AG04449 (cell line): ENCODE measurements at places on chromosomes 3 and 15.
A peak's percentile ranks its signal among the peaks of the same experiment; 100 is the strongest.

DNA sequence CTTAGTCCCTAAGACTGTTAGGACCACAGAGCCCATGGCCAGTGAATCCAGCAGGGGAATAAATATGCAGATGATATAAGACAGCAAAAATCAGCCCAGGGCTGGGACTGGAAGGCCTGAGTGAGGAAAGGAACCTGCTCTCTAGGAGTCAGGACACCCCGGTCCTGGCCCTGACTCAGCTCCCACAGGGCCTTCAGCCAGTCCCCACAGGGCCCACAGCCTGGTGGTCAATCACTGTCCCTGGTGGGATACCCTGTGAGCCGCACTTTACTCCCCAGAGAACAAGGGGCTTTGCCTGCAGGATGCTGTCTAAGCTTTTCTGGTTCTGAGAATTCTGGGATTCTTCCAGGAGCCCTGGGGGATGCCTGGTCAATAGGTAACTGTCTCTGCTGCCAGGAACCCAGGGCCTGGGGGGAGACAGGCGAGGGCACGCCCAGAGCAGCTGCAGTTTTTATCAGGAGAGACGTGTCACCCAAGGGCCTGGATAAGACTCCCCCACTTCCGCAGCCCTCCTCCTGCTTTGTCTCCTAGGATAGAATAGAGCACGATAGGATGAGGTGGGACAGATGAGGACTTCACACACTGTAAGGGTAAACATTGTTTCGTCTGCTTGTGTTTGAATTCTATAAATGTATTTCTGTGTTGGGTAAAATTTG is 49.5 kb upstream of the MCF2L2 start:
- no peak for DNase-seq

DNA sequence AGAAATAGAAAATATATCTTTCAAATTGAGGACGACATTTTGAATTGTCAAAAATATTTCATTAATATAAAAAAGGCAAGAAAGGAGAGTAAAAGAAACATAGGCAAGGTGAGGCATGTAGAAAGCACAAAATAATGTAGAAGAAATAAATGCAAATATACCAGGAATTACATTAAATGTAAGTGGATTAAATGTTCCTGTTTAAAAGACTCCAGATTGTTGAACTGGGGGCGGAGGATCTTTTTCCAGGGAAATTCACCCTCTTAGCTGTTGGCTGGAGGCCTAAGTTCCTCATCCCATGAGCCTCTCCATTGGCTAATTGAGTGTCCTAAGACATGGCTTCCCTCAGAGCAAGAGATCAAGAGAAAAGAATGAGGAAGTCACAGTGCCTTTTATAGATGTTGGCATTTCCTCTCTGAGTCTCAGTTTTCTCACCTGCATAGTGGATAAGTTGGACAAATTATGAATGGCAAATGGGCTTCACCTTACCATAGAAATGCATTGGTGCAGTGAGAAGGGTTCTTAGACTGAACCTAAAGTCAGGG is 147.4 kb upstream of the SMAD3 start:
- DNase-seq, result no peak

- DNase-seq, result no peak
Measured at GRCh38 chr15:66945286-66945685, 120.1 kb upstream of the SMAD3 start.

GRCh38 chr3:32397941-32398340 is 6.3 kb downstream of the CMTM7 start:
- DNase-seq, result no peak

DNA sequence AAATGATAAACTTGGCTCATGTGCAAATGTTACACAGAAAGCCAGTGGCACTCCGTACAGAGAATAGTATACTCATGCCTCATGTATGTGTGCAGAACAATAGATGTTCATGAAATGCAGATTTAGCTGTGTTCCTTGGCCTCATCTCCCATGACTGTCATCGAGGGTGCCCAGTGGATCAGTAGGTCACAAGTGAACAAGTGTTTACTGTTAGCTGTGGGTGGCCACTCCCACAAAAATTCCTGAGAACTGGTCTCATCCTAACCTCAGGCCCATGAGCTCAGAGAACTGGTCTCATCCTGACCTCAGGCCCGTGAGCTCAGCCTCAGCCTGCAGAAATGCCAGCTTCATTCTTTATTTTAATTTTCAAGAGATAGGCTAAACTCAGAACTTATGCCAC is 124.1 kb downstream of the GADL1 start:
- DNase-seq, result no peak

DNA sequence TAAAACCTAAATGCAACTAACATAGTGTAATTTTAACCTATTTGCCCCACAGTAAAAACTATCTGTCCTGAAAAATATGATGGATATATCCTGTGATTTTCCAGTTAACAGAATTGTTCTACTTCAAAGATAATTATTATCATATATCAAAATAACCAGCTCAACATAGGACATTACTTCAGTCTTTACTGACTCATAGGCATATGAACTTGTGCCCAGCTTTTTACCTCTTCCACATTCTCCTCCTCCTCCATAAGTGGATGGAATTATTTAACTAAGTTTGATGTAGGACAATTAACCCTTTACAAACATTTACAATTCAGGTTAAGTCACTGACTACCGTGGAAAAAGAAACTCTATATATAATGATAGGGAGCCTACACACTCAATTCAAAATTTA is 22.9 kb upstream of the USF3 start:
- no peak for DNase-seq

GRCh38 chr3:156040041-156040440 is 80.3 kb upstream of the KCNAB1 start:
- no peak for DNase-seq

- DNase-seq, result no peak
Measured at GRCh38 chr15:46080016-46080415, 445.2 kb downstream of the SQOR start.

GRCh38 chr3:194976874-194977273 is 291.2 kb downstream of the FAM43A start:
- DNase-seq, result no peak

DNA sequence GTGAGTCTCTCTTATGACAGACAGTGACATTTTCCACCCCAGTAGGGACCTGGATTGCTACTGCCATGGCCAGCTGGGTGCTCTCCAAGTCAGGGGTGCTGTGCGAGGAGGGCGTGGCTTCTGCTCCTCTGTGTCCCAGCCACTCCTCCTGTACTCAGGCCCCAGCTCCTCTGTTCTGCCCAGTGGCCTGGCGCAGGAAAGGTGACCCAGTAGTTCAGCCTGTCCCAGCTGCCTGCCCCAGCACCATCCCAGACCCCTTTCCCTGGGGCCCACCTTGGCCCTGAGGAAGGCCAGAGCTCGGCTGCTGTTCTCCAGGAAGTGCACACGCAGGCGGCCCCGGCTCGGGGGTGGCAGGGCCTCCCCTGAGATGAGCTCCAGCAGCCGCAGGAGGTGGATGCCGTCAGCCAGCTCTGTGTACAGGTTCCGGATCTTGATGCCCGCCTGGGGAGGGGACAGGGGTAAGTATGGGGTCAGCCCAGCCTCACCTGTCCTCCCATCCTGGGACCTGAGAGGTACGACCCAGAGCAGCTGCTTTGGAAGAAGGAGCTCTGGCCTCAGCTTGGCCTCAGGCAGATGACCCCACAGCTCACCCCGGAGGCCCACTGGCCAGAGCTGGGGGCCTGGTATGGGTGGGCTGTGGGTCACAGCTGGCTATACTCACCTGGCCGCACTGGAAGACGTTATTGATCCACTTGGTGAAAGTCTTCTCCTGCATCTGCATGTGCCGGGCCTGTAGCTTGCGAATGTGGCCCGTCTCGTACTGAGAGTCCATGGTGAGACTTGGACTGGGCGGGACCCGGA is 1.0 kb downstream of the SPTBN5 start:
- DNase-seq, result no peak

- no peak for DNase-seq
Measured at GRCh38 chr15:92809880-92810361, 90.2 kb upstream of the CHD2 start.

DNA sequence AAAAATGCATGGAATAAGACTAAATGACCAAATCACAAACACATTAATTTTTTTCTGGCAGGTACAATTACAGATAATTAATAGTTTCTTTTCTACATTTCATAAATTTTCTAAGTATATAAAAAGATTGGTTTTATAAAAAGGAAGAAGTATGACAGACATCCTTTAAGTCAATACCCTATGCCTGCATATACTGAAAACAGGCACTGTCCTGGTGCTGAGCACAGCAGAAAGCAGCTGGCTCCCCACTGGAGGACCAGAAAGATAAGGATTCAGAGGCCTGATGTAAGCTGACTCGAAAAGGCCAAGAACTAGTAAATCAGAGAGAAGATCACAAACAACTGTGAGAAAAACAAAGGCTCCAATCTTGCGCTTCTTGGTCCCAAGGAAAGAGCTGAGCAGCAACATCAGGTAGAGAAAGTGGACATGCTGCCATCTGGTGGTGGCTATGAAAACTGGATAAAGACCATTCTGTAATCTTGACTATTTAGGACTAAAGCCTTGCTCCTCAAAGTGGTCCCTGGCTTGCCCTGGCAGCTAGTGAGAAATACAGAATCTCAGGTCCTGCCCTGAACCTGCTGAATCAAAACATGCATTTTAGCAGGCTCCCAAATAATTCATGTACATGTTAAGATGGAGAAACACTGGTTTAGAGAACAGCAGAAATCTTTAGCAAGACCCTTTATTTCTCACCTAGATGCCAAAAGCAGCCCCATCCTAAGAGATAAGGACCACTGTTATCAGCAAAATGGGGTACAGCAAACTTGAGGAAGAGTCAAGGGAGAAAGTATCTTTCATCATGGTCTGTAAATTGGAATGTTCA is 76.0 kb downstream of the TRANK1 start:
- DNase-seq, result no peak

GRCh38 chr3:194860725-194861124 is 175.0 kb downstream of the FAM43A start:
- no peak for DNase-seq

GRCh38 chr3:62378311-62378789 is 5.0 kb upstream of the FEZF2 start:
- DNase-seq, result no peak

GRCh38 chr15:66851311-66852063 is 149.5 kb downstream of the SMAD6 start:
- DNase-seq, result no peak

DNA sequence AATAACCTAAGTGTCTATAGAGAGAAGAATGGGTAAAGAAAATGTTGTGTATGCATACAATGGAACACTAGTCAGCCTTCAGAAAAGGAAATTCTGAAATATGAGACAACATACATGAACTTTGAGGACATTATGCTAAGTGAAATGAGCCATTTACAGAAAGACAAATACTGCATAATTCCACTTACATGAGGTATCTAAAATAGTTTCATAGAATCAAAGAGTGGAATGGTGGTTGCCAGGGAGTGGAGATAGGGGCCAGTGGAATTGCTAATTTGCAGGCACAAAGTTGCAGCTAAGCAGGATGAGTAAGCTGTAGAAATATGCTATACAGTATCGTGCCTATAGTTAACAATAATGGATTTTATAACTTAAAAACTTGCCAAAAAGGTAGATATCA is 779.6 kb upstream of the ARPP21 start:
- peak; percentile 9 for DNase-seq

DNA sequence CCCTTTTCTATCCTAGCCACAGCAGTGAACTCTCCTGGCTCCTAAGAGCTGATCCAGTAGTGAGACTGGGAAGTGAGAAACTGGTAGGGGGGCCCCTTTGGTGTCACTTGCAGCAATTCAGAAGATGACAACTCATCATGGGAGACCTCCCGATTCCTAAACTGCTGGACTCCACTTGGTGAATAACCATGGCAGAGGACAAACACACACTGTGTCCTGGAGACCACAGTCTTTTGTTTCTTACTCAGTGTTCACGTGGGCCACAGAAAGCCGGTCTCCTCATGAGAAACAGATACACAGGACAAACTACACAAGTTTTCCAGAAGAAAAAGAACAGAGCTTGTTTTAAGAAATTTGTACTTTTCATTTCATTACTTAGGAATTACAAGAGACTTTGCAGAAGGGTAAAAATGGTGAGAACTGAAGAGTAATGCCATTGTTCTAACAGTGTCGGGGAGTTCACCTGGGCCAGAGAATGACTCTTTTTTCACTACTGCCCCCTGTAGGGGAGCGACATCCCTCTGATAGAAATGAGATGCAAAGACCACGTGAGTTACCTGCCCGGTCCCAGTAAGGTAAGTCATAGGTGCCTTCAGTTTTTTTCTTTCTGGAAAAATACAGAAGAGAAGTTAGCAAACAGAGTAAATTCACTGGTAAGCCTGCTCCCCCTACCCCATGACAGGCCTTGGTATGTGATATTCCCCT is 38.1 kb downstream of the ST3GAL6 start:
- no peak for DNase-seq

DNA sequence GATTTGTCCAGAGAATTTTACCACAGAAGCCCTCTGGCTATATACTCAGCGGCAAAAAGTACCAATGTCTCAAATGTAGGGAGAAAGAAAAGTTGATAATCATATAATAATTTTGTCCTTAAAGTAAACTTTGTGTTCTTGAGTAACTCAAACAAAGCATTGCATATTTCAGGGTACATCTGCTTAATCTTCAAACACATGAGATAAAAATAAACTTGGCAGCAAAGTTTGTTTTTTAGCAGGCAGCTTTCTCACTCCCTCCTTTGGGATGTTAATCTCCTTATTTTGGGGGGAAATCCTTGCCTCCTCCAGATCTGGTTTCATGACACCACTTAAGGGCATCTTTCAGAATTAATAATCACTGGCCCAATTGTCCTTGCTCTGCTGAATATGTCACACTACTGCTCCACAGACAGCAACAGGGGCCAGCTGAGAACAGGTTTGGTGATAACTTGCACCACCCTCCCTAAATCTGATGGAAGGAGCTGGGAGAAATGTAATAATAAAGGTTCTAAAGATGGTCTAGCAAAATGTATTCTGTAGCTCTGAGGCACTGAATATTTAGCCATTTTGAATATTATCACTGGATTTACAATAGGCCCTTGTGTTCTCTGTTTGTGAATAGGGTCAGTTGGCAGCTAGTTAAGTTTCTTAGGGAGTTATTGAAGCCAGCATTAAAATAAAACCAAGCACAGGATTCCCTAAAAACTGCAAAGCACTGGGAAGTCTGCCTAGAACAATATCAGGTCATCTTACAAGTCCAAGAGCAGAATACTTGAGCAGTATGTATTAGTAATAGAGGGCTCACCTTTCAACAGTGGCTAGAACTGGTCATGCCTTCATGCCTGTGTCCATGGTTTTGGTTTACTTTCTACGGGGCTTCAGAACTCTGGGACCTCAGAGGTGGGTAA is 79.2 kb downstream of the EFL1 start:
- peak; percentile 76 for DNase-seq

DNA sequence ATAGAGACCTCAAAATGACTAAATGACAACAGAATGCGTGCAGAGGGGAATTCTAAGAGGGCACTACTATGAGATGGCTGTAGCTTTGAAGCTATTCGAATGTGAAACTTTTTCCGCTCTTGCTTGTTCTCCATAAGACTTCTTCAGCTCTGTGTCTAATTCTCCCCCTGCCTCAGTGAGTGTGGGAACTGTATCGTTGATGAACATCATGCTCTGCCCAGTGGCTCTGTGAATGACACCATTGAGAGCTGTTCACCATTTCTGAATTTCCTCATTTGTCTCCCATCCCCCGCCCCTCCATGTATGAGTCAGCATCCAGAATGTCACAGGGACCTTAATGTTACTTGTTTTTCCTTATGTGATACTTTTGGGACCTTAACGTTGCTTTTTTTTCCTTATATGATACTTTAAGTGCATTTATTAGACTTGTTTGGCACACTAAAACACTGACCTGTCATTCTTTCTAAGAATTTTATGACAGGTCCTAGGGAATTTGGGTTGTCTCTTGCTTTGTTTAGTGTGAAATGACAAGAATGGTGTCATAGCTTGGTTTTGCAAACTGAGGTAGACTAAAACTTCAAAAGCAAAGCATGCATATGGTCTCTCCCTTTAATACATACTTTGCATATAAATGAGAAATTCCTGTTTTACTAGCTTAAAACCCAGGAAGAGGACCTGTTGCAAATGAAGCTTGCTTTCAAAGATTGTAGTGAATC is 99.6 kb downstream of the FNDC3B start:
- no peak for DNase-seq
